ENCODE measurements at places on chromosomes 12 and 14.

- DNase-seq: no peak
Observed at GRCh38 chr14:80930095-80930494, 11.4 kb downstream of the CEP128 start.

GRCh38 chr12:87382959-87383566 lies 646.1 kb downstream of the C12orf50 start:
- DNase-seq: no peak

DNA sequence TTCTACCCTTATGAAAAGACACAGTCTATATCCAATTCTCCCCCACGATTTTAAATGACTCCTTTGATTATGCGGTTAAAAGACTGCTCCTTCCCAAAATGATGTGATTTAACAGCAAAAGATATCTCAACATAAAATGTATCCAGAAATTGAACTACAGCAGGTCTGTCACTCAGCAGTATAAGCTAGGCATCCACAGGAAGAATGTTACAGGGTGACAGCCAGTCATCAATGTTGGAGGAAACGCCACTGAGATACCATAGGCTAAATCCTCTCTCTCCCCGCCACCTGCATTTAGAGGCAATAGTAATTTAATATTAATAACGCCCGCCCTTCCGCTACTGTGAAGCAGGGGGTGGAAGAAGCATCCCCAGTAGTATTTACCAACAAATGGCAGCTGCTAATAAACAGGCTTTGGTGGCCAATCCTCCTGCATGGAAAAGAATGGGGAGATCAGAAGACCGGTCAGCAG lies 613 bp downstream of the RECQL start:
- DNase-seq: no peak

DNA sequence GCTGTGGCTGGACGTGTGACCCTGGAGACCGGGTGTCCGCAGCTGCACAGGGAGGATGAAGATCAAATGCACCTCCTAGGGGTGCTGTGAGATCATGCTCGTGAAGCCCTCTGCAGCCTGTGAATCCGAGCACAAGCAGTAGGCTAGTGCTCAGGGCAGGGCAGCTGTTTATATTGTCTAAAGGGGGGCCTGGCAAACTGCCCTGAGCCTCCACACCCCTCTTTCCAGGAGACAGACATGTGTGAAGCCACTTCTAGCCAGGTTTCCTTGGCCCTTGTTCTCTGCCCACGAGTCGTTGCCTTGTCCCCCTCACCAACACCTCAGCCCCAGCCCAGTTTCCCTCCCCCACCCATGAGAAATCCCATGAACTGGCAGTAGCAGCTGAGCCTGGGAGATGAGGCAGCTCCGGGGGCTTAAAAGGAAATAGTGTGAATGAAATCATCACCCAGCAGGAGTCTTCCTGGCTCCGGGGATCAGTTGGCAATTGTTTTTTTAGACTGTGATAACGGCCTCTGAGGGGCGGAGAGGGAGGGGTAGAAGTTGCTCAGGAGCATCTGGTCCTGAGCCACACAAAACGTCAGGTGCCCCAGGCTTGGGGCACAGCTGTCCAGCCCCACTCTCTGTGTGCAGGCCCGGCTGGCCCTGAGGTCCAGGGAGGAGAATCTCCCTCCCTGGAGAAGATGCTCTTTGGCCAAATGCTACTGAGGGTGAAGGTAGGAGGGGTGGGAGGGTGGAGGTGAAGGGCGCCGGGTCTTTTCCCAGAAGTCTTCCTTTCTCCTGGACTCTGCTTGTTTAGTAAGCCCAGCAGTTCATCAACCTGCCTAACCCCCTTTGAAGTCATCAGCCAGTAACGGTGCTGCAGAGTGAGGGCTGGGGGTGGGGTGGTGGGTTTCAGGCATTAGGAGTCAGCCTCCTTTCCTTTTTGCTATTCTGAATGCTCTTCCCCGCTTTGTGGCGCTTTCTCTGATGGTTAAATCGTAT lies 4.0 kb downstream of the FGF6 start:
- DNase-seq: no peak

- no peak for DNase-seq
Observed at GRCh38 chr12:48811437-48812090, 6.7 kb upstream of the CACNB3 start.

DNA sequence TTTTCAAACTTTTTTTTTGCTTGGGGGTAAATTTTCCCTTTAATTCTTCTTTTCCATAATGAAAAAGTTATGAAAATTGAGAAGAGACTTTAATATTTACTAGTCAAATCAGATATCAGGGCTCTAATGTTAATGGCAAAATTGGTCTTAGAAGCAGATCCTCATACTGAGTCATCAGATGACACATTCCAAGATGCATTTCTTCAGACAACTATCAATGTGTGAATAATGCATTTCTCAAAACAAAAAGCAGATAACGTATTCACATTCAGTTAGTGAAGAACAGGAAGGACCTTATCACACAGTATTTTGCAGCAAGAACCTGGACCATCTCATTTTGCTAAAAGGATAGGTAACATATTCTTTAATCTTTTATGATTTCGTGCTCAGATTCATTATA lies 130.7 kb downstream of the GPHN start:
- no peak for DNase-seq

GRCh38 chr12:43362910-43363694 lies 188.9 kb downstream of the ADAMTS20 start:
- no peak for DNase-seq

DNA sequence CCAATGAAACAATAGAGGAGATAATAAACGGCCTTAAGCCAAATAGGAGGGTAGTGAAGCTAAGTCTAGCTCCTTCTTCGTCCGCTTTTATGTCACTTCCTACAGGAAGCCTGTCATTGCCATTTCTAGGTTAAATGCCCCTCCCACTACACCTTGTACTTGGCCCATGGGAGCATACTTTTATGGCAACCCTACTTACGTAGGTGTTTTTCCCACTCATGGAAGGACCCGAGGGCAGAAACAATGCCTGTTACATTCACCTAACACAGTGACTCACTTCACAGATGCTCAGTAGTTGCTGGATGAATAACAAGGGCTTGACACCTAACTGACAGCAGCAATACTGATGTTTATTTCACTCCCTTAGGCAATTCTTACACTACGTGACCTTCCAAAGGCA lies 44.5 kb downstream of the ALKBH1 start:
- no peak for DNase-seq

- DNase-seq: no peak
Observed at GRCh38 chr12:124498275-124499189, 68.9 kb downstream of the NCOR2 start.

GRCh38 chr14:86961106-86961716 lies 1031.8 kb downstream of the GALC start:
- DNase-seq: no peak

DNA sequence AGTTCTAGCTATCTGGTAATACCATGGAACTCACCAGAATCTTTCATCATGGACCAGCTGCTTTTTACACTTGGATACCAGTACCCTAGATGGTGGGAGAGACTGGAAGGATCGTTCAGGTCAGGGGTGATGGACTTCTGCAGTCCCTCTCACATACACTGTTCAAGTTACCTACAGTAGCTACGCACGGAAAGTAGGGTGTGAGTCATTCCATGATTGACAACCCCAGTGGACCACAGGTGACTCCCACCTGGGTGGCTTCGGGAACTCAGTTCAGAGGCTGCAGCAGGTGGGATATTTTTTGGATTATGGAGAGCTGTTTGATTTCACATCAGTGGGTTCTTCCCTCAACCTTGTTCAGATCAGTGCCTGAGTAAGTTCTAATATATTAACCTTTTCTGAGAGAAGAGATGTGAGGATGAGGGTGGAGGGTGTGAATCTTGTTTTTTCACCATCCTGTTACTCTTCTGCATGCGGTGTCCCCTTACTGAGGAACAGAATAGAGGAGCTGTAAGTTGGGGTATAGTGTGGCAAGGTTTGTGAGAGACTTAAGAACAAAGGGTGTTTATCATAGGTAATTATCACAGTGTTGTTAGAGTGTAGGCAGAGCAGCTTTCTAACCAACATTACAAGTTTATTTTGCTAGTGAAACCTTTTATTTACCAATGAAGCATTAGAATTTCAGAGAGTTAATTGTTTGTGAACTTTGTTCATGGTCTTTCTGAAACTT lies 39.6 kb downstream of the PRKCH start:
- DNase-seq: no peak

- no peak for DNase-seq
Observed at GRCh38 chr12:54136844-54137580, 51.8 kb downstream of the SMUG1 start.

DNA sequence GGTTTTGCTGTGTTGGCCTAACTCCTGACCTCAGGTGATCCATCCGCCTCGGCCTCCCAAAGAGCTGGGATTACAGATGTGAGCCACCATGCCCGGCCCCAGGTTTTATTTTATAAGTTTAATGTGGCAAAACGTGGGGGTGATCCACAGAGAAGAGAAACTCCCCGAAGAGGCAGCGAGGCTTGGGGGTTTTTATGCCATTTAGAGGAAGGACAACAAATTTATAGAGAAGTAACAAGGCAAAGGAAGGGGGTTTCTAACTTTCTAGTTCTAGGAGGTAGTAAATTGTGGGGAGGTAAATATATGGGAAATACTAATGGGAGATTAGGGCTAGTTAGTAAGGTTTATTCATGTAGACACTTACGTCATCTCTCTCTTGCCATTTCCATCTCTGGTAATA lies 17.2 kb upstream of the PHC1 start:
- no peak for DNase-seq

DNA sequence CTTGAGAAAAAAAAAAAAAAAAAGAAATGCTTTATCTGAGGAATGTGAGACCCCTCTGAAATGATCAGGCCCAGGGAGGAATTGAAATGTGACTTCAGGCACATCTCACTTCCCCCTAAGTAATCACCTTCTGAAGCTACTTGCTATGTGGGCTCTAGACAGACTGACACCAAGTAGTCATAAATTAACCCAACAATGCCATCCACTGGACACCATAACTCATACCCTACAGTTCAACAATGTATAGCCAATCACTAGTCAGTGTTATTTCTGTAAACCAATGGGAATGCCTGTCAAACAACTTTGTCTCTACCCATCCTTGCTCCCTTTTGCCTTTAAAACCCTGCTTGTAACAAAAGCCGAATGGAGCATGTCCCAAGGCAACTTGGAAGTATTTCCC lies 182.7 kb upstream of the TMPO start:
- no peak for DNase-seq

DNA sequence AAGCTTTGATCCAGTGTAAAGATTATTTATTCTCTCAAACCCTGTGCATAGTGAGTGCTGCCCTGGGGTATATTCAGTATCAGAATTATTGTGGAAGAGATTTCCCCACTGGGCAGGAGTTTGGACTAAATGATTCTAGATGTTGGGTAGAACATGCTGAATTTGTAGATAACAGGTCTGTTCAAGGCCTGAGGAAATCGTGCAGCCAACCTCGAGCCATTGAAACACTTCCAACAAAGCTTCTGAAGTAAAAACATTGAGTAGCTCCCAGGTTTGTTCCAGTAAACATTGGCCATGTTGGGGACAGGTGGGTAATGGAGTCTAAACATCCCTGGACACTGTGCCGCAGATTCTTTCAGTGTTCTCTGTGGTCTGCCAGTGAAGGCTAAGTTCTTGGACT lies 87.5 kb downstream of the LLPH start:
- DNase-seq: no peak

Measured in stimulated activated CD4-positive, alpha-beta T cell treated with anti-CD3 and anti-CD28 coated beads, Interleukin-12 subunit alpha, Interleukin-12 subunit beta, amount 100 ng/mL, for 4 hours (primary cell).